ENCODE measurements at places on chromosomes 6 and 20. TPM values are rescaled to one million over a fixed set of nuclear protein-coding genes. Genes with fewer than 3 reads are reported as not detected.

DNA sequence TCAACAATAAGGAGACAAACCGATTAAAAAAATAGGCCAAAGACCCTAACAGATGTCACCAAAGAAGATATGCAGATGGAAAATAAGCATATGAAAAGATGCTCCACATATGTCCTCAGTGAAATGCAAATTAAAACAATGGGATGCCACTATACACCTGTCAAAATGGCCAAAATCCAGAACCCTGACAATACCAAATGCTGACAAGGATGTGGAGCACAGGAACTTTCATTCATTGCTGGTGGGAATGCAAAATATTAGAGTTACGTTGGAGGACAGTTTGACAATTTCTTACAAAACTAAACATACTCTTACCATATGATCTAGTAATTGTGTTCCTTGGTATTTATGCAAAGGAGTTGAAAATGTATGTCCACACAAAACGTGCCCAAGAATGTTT, 1.8 kb upstream of the ZNF184 start:
- no peak for DNase-seq

Gene COL9A3
- 6.7 TPM for polyA plus RNA-seq

Gene HSF2
- polyA plus RNA-seq: 12.2 TPM

DNA sequence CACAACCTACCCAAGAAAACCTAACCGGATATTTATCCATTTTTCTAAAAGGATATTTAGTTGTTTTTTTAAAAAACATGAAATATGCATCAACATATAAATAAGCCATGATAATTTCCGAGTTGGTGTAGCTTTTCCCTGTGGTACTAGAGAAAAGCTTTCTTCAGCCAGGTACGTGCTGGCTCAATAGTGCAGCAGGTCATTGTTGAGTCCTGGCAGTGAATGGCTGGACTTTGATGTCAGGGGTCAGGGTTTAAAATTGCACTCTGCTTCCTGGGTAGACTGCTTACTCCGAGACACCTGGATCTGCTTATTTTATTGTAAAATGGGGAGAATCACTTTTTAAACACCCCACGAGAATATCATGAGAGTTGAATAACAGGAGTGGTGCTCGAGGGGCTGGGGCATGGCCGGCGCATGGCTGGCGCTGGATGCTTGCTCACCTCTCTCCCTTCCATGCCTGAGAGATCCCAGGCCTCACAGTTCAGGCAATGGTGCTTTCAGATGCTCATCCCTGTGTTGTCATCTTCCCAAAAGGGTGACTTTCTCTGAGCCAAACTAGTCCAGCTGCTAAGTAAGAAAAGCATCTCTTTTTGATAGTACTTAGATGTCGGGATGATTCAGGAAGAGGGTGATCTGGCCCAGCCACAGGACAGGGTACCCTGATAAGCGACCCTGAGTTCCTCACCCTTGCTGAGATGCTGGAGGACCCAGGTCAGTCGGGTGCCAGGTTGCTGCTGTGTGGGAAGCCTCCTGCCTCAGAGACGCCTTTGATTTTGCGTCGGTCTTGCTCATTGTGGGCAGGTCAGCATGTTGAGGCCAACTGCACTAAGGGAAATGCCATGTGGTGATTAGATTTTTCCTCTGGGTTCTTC, 269.1 kb upstream of the FOXQ1 start:
- DNase-seq: peak; percentile 48

- peak; percentile 81 for DNase-seq
Measured at GRCh38 chr20:42100137-42100704, 482.0 kb upstream of the CHD6 start.

Gene ADGRF4
- not detected for polyA plus RNA-seq

DNA sequence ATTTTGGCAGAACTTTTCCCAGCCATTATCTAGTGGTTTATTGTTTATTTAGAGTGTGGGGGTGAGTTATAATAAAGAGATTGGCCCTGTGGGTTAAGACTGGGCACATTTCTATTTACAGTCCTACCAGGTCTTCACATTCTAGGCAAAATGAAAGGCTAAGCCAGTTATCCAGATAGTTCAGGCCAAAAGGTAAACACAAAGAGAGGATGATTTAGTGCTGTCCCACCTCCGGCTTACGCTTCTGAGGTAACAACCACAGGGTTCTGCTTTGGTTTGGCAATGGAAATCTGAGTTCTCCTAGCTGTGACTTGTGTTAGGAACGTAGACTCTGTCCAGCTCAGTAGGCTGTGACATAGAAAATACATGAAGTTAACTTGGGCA, 50.3 kb upstream of the PTPRK start:
- DNase-seq: no peak

Gene SMPDL3A
- polyA plus RNA-seq: 120 TPM

Gene C6orf132
- 44.1 TPM for polyA plus RNA-seq

DNA sequence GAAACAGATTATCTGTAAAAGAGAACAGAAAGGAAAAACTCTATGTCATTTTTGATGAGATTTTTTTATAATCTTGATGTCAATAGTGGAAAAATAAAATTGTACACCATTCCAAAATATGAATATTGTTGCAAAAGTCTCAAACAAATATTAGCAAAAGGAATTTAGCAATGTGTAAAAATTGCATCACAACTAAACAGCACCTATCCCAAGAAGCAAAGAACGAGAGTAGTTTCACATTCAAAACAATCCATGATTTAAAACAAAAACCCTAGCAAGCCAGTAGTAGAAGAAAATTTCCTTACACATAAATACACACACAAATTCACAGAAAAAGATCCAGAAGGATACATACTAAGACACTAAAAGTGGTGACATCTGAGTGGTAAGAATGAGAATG, 38.4 kb downstream of the LCA5 start:
- no peak for DNase-seq
